ENCODE measurements at places on chromosomes 6 and 20. TPM values are rescaled to one million over a fixed set of nuclear protein-coding genes. Genes with fewer than 3 reads are reported as not detected.

The DNMT3B gene
- 4.0 TPM for total RNA-seq

The PLEKHG1 gene
- 1.2 TPM for total RNA-seq

The CDC5L gene
- 17.7 TPM for total RNA-seq

The MCUR1 gene
- 9.6 TPM for total RNA-seq

The MYB gene
- total RNA-seq: 0.45 TPM

The SPTLC3 gene
- total RNA-seq: 4.8 TPM

The ACTL10 gene
- 2.0 TPM for total RNA-seq

The MAS1 gene
- not detected for total RNA-seq
